Fibroblast of lung (primary cell): ENCODE measurements at places on chromosomes 1 and 21. TPM values are rescaled to one million over a fixed set of nuclear protein-coding genes. Genes with fewer than 3 reads are reported as not detected.

The USP21 gene
- 11.7 and 13.6 TPM in 2 replicates for polyA plus RNA-seq

The ATP6V1G3 gene
- 0.12 TPM in 1 of 2 replicates, not detected in the other for polyA plus RNA-seq

The LRRC39 gene
- 0.54 and 0.64 TPM in 2 replicates for polyA plus RNA-seq

The ASPM gene
- polyA plus RNA-seq: 4.4 and 15.0 TPM in 2 replicates

The PLA2G2F gene
- not detected in 2 replicates for polyA plus RNA-seq

The CENPL gene
- 9.9 and 16.5 TPM in 2 replicates for polyA plus RNA-seq

The TMEM183A gene
- polyA plus RNA-seq: 74.2 and 75.3 TPM in 2 replicates

The HFM1 gene
- polyA plus RNA-seq: 0.23 and 0.41 TPM in 2 replicates

The ACTA1 gene
- 0.06 TPM in 1 of 2 replicates, not detected in the other for polyA plus RNA-seq

The KRTAP21-2 gene
- not detected in 2 replicates for polyA plus RNA-seq

The CNR2 gene
- not detected in 2 replicates for polyA plus RNA-seq

DNA sequence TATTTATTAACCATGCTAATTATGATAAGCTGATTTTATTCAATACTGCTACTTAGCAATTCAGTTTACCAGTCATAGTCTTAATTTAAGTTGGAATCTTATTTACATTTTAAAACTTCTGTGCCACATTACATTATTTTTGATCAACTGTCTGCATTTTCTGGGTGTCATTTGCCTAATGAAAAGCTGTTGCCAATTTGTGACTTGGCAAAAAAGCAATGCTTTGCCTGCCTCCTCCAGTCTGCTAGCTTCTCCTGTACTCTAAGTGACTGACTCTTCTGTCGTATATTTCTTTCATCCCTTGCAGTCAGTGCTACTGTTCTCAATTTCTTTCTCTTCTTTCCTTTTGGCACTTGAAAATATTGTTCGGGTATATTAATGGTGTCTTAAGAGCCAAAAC is 5.6 kb upstream of the IVNS1ABP start:
- no peak for DNase-seq

GRCh38 chr1:160708801-160709200 is 2.8 kb downstream of the CD48 start:
- DNase-seq: no peak

- DNase-seq: no peak
These were observed 15.9 kb upstream of the PPP2R5A start for GRCh38 chr1:212269306-212269705.

- DNase-seq: no peak
These were observed 32.8 kb upstream of the CSF3R start for GRCh38 chr1:36515315-36516138.

GRCh38 chr1:27544834-27545233 is 54.9 kb upstream of the WASF2 start:
- no peak for DNase-seq

DNA sequence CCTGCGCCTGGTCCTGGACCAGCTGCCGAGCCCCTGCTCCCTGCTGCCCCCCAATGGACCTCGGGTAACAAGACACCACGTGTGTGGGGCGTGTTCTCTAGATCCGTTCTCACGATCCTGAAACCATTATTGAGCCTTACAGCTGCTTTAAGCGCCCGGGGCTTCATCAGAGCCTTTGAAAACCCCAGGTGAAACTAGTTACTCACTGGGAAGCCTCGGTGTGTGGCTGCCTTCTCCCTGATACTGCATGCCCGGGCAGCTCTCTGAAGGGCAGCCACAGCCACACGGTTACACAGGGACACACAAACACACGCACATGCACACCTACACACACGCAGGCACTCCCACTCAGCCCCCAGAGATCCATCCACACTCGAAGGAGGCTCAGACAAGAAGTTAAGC is 5.3 kb downstream of the HES2 start:
- DNase-seq: peak; percentile 58

- no peak for DNase-seq
These were observed 5.4 kb upstream of the NUAK2 start for GRCh38 chr1:205326812-205327466.

GRCh38 chr1:248841702-248842395 is 3.8 kb downstream of the ZNF672 start:
- DNase-seq: peak; percentile 72

- DNase-seq: no peak
These were observed 75.8 kb downstream of the ARHGEF16 start for GRCh38 chr1:3530086-3530925.

GRCh38 chr1:202616355-202616915 is 93.8 kb downstream of the SYT2 start:
- no peak for DNase-seq

DNA sequence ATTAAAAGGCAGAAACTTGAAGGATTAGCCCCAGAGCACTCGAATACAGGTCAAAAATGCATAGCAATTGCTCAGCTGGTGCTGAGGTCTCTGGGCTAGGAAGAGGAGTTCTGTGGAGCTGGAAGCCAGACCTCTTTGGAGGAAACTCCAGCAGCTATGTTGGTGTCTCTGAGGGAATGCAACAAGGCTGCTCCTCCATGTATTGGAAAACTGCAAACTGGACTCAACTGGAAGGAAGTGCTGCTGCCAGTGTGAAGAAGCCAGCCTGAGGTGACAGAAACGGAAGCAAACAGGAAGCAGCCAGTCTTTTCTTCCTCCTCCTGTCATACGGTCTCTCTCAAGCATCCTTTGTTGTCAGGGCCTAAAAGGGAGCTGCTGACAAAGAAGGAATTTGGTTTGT is 233.4 kb upstream of the FGGY start:
- no peak for DNase-seq

DNA sequence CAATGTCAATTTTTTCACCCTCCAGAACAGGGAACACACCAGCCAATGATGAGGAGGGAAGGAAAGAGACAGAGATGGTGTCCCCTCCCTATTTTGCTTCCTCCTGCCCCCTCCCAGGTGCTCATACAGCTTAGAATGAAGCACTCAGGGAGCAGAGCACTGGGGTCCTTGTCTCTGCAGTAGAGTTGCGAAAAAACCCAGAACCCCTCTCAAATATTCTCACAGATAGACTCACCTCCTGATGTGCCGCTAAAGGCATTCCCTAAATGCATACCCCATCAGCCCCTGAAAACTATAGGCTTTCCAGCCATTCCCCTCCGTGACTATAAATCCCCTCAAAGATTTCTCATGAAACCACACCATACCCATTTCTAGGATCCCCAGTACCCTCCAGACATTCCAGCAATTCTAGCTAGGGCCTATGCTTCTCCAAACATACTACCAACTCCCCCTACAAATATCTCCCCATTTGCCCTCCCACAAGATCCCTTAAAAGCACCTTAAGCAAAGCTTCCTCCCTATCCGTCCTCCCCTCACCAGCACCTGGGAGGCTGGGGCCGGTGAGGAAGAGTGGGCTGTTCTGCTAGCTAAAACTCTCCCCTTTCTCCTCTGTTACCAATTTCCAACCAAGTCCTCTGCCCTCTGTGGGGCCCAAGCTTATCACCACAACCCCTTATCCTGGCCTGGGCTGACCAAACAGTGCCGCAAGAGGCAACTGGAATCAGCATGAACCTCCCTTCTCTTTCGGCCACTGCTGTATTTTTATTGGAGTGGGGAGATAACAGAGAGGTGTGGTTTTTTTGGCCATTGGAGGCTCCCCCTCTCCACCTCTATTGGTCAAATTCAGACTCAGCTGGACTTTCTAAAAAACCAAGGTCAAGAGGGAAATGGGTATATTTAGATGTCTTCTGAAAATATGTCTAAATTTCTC is 54.7 kb downstream of the RHBG start:
- DNase-seq: no peak

- no peak for DNase-seq
These were observed 13.9 kb downstream of the SH3BP5L start for GRCh38 chr1:248811514-248812490.

- no peak for DNase-seq
These were observed 86.5 kb downstream of the MAN1C1 start for GRCh38 chr1:25703041-25703440.

DNA sequence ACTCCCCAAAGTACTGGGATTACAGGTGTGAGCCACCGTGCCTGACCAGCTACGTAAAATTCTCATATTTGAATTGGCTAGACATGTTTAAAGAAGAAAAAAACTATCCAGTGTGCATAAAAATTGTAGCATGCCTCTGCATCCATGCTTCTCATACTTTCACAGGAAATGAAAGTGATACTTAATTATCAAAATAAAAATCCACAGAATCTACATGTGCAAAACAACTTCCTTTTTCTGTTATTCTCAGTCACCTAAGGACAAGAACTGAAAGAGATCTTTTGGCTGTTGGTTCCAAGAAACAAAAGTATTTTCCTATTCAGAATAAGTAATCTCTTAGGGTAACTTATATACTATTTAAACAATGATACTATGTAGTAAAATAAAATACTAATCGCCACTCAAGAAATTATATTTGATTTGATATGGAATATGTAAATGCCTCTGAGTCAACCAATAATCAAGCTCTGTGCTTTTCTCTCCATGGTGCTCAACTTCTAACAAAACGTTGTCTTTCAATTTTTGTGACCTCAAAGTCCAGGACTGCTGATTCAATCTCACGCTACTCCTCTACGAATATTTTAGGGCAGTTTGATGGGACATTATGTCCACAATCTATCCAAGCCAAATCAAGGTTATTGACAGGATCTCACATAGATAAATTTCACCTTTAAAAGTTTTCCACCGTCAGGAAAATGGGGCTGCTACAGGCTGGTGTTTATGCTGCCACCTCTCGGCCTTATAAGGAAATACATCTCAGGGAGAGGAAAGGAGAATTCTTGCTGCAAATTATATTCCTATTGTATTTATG is 102.7 kb downstream of the ZNF281 start:
- peak; percentile 63 for DNase-seq

DNA sequence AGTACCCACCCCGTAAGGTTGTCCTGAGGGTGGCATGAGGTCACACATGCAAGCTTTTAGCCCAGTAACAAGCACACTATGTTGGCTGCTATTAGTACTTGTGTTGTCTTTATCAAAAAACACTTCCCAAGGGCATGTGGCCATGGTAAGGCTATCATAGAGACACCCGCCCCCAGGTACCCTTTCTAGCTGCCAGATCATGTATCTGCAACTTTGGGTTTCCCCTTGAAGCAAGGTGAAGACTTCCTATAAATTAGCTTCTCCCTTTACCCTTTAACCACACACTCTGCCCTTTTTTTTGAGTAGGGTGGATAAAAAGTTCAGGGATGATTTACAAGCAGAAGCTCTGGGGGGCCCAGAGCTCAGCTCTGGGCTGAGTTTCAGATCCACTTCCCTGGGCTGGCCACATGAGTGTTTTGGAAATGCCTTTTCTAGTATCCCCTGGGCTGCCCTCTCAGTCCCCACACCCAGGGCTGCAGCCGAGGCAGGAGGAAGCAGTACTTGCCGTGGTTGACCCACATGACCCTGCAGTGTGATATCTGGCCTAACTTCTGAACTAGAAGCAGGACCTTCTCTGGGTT is 2.0 kb downstream of the ZDHHC18 start:
- DNase-seq: no peak

- DNase-seq: no peak
These were observed 173.6 kb downstream of the TGFBR3 start for GRCh38 chr1:91712393-91712792.

DNA sequence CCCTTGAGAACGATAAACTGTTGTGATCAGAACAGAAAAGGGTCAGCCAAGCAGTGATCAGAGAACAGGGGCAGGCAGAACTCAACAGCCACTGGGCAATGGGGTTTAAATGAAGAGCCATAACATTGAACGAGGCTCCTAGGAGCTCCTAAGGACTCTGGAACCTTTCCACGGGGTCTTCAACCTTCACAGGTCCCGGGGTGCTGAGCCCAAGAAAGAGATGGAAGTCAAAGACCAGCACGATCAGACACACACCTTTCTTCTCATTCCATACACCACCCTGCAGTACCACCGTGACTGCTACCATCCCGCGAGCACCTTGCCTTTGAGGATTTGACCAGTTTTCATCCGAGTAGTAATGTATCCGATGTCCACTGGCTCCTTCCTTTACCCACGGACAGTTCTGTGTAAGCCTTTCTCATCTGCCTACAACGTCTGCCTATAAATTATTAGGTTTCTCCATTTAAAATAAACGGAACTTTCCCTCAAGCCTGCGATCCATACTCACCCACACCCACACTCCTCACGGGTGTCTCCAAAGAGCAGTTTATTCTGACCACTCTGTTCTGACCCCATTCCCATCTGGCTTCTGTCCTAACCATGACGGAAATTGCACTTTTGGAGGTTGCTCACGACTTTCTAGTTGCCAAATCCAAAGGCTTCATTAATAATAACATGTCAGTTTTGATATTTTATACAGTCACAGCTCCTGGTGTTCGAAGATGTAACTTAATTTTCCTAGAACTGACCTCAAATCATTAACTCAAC is 16.8 kb upstream of the HHAT start:
- DNase-seq: peak; percentile 53
